ENCODE measurements at places on chromosomes 5 and 9.

DNA sequence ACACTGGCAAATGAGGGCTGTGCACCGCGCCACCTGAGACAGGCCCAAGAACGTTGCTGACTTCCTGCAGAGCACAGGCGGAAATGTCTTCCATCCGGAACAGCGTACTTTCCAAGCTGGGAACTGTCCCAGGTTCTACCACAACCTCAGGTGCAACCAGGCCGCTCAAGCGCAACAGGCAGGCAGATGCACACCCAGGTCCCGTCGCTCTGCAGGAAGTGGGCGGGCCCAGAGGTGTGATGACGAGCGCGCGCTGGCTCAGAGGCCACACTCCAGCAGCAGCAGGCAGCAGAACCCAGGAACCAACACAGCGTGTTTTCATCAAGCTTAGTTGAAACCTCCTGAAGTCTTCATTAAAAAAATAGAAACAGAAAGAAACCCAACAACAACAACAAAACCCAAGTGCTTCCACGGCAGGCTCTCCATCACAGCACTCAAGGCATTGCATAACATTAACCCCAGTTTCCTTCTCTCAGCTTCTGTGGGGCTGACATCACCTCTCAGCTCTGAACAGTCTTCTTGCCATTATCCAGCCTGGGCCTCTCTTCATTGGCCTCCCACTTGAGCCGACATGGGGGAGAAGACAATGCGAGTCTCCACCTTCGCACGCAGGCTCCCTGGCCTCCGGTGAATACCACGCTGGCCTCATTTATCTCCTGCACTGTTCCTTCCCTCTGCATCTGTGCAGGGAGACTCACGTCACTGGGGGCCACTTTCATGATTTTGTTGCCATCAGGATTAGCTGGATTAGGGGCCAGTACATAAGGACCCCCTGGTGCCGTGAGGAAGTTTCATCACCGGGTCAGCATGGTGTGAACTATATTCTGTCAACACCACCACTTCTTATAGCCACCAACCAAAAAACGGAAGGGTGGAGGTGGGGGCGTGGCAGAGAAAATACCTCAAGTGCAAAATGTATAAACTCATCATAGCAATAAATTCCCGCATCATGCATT lies 22.1 kb downstream of the PTCH1 start:
- no peak for DNase-seq

DNA sequence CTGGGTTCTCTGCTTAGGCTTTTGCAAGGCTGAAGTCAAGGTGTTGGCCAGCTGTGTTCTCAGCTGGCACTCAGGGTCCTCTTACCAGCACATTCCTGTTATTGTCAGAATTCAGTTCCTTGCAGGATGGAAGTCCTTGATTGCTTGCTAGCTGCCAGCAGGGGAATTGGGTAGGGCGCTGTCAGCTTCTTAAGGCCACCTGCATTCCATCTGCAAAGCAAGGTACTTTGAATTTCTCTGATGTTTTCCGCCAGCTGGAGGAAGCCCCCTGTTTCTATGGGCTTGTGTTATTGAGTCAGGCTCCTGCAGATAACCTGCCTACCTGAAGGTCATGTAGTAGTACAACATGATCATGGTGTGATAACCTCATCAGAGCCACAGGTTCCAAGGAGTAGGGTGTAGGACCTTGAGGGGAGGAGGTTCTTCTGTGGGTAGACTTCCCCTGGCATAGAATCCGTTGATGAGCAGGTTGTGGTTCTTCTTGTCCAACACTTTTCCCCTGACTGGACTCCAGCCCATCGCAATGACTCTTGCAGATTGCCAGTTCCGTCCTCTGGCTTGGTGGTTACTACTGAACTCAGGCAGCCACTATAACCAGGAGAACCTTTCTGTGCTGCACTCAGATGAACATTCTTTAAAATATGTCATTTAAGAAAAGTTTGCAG lies 6.8 kb downstream of the TENT4A start:
- no peak for DNase-seq

- no peak for DNase-seq
Measured at GRCh38 chr9:71911908-71912335, 483 bp downstream of the C9orf85 start.

DNA sequence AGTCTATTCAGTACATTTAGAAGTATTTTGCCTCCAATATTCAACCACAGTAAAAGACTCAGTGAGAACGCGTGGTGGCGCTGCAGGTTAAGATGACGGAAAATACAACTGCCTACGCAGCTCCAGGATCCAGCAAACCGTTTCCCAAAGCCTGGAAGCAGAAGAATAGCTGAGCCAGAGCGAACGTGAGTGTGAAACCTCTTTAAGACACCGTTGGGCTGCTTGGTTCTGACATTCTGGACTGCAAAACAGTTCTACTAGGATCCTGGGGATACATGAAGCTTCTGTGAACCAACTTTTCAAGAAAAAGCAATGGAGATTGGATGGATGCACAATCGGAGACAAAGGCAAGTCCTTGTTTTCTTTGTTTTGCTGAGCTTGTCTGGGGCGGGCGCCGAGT lies at the start of gene PCDHB16:
Gene PCDHB16, plus strand, starts transcription at position 140 of the 400 bp plus-strand sequence. Its CDS starts 173 bp downstream, at position 313.
- no peak for DNase-seq

DNA sequence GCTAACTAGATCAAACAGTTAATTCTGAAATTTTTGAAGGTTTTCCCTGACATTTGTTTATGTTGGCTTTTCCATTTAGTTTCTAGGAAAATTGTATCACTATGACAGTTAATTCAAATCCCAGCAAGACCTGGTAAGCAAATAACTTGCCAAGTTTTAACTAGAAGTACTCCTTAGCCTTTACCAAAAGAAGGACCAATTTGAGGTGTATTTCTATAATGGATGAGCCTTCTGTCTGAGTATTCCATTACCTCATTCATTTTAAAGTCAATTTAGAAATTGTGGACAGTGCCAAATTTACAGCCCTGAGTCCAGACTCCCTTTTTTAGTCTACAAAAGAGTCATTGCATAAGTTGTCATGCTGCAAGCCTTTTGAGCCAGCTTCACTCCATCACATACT lies 687.6 kb downstream of the CETN3 start:
- no peak for DNase-seq
